ENCODE measurements at places on chromosomes 2 and 18.

- DNase-seq, result no peak
These were observed 70.6 kb downstream of the COPS8 start for GRCh38 chr2:237156031-237156856.

- no peak for DNase-seq
These were observed 390.1 kb upstream of the TRIB2 start for GRCh38 chr2:12326449-12327190.

GRCh38 chr2:106941372-106941993, 55.5 kb upstream of the ST6GAL2 start:
- DNase-seq, result no peak

- no peak for DNase-seq
These were observed 30.1 kb upstream of the FMNL2 start for GRCh38 chr2:152304836-152305235.

GRCh38 chr2:183579686-183580085, 455.4 kb downstream of the NUP35 start:
- no peak for DNase-seq

GRCh38 chr18:37419315-37419714, 146.3 kb downstream of the CELF4 start:
- no peak for DNase-seq

DNA sequence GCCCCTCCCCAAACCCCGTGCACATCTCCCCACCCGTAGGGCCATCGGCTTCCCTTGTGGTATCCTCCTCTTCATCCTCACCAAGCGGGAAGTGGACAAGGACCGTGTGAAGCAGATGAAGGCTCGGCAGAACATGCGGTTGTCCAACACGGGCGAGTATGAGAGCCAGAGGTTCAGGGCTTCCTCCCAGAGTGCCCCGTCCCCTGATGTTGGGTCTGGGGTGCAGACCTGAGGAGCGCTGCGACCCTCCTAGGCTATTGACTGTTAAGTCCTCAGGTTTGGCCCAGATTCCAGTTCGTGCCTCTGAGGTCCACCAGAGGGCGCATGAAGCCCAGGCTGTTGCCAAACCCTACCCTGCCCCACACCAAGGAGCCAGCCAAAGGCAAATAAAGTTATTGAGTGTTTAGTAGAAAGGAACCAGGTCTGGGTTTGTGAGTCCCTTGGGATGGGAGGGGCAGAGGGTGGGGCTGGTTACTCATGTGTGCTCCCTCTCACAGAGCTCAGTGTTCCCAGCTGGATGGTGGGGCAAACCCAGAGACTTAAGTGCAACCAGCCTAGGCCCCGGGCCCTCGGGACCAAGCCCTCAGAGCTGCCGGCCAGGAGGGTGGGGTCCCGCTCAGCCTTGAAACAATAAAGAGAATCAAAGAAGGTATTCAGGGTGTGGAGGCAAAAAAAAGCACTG, 2.4 kb downstream of the PNKD start:
- DNase-seq, result peak; percentile 94

DNA sequence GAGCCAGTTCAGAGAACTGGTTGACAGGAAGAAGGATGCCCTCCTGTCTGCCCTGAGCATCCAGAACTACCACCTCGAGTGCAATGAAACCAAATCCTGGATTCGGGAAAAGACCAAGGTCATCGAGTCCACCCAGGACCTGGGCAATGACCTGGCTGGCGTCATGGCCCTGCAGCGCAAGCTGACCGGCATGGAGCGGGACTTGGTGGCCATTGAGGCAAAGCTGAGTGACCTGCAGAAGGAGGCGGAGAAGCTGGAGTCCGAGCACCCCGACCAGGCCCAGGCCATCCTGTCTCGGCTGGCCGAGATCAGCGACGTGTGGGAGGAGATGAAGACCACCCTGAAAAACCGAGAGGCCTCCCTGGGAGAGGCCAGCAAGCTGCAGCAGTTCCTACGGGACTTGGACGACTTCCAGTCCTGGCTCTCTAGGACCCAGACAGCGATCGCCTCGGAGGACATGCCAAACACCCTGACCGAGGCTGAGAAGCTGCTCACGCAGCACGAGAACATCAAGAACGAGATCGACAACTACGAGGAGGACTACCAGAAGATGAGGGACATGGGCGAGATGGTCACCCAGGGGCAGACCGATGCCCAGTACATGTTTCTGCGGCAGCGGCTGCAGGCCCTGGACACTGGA, 92.5 kb upstream of the EML6 start:
- no peak for DNase-seq

DNA sequence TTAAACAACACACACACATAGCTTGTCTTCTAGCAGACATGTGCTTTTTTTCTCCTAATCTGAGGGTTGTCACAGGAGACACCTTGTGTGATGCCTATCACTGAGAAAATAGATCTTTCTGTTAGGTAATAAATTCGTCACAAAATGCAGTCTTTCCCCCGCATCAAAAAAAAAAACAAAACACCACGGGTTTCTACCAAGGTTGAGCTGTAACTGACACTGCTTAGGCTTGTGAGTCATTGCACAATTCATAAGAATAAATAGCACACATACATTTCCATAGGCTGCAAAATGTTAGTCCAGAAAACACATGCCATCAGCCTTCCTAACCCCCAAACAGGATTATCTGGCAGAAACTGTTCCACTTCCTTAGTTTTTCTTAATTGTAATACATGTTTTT, 6.5 kb downstream of the TMEM163 start:
- no peak for DNase-seq

DNA sequence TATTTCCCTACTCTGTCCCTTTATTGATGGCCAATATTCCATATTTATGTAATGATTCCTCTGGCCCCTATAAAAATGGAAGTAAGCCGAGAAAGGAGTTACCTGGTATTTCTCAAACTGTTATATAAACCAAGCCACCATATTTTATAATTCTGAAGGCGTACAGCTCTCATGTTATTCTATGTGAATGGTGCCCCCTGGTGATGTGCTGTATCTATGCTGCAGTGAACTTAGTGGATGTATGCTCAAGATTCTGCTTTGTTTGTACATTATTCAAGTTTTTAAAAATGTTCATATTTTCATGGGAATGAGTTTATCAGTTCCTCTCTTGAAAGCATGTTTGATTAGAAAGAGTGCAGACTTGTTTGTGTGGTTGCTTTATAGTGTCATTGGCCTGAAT, 194.5 kb upstream of the LRRTM1 start:
- peak; percentile 16 for DNase-seq

- no peak for DNase-seq
These were observed 7.0 kb upstream of the PAX3 start for GRCh38 chr2:222305516-222306392.

- DNase-seq, result no peak
These were observed 154.4 kb upstream of the SERTAD2 start for GRCh38 chr2:64808092-64808491.

DNA sequence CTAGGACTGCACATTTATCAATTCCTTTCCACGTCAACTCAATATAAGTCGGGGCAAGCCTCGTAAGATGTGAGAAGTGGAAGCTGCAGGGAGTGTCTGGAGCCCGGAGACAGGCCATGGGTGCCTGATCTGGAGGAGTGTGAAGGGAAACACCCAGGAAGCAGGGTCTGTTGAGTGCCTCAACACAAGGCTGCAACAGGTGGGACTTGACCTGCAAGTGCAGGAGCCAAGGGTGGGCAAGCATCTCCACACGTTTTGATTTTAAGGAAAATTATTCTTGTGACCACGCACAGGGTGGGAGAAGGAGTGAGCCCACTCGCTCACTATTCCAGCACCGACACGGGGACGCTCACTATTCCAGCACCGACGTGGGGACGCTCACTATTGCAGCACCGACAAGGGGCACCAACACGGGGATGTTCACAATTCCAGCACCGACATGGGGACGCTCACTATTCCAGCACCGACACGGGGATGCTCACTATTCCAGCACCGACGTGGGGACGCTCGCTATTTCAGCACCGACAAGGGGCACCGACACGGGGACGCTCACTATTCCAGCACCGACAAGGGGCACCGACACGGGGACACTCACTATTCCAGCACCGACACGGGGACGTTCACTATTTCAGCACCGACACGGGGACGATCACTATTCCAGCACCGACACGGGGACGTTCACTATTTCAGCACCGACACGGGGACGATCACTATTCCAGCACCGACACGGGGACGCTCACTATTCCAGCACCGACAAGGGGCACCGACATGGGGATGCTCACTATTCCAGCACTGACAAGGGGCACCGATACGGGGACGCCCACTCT, 197.3 kb downstream of the EIPR1 start:
- DNase-seq, result no peak

GRCh38 chr18:79413426-79413825, 17.7 kb downstream of the NFATC1 start:
- no peak for DNase-seq

DNA sequence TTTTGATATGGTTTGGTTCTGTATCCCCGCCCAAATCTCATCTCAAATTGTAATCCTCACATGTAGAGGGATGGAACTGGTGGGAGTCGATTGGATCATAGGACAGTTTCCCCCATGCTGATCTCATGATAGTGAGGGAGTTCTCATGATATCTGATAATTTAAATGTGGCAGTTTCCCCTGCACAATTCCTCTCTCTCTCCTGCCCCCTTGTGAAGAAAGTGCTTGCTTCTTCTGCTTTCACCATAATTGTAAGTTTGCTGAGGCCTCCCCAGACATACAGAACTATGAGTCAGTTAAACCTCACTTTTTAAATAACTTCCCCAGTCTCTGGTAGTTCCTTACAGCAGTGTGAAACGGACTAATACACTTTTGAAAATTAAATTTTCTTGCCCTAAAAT, 12.3 kb upstream of the KCNJ3 start:
- no peak for DNase-seq

GRCh38 chr2:28593160-28593755, 97.4 kb downstream of the PLB1 start:
- no peak for DNase-seq

GRCh38 chr2:31940920-31941319, 69.9 kb downstream of the MEMO1 start:
- no peak for DNase-seq

GRCh38 chr2:44747794-44748193, 193.7 kb upstream of the SIX3 start:
- no peak for DNase-seq

GRCh38 chr18:46313521-46313920, 209.3 kb downstream of the HAUS1 start:
- no peak for DNase-seq

DNA sequence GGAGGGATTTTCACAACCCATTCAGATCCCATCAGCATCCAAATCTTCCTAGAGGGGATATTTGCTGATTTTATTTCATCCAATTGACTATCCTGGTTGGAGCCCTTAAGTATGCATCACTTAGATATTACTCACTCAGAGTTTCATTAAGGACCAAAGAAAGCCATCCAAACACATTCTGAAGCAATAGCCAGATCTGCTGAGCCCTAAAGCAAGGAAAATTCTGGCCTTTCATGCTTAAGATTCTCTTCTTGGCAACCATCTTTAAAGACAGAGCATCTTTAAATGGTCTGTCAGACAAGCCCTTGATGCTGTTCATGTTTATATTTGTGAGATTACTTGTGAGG, 40.9 kb upstream of the C1D start:
- no peak for DNase-seq

DNA sequence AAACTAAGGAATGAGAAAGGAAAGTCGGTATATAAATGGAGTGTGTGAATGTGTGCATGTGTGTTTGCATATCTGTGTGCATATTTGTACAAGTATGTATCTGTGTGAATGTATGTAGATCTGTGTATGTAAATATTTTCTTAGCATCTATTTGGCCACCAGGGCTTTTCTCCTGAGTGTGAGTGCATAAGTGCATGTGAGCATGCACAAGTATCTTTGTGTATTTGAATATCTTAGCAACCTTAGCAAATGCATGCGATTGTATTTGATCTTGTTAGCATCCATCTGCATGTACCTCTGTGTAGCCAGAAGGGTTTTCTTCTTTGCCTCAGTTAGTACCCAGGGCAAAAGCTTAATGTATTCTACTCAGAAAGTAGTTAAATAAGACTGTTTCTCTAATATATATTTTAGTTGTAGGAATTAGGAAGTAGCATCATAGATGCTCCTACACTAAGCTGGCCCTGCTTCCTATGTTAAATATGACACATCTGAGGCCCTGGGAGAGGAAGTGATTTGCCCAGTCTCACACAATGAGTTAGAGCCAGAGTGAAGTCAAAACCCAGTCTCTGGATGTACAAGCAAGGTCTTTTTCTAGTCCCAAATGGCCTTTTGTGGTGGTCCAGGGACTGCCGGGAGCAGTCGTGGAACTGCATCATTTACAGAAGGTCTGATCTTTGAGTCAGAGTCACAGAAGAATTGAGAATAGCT, 9.2 kb downstream of the FKBP1B start:
- DNase-seq, result no peak

DNA sequence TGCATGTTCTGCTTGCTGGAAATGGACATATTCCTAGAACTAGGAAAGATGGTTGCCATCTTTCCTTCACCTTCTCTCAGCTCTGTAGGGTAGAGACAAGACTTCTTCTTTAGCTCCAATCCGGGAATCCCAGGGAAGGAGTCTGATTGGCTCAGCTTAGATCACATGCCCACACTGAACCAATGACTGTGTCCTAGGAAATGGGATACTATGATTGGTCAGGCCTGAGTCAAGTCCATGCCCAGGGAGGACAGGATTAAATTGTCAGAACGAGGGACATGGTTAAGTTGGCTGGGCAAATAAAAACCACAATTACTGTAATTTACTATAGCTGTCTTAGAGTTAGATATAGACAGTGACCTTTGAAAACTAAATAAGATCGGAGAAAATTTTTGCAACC, 31.4 kb downstream of the SEMA4F start:
- no peak for DNase-seq

DNA sequence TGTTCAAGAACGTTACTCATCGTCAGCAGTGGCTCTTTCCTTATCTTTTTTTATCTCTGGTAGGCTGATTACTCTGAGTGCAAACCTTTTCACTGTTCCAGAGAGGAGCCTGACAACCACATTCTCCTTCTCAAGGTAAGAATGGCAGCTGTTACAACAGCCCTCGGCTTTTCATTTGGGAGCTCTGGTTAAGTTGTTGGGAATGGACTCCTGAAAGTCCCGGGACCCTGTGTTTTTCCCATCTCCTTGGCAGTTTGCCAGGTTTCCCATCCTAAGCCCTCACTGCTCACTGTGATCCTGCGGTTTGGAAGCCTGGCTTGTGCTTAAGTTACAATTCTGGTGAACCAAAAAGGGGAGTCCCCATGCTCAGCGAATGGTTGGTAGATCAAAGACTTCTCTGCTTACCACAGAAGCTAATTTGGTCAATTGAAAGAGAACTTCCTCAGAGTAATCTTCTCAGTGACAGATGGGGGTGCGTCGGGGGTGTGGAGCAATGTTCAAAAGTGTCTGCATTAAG, 122.3 kb downstream of the LYPD6B start:
- no peak for DNase-seq
